ENCODE measurements at places on chromosomes 6 and 20. TPM values are rescaled to one million over a fixed set of nuclear protein-coding genes. Genes with fewer than 3 reads are reported as not detected.

C6orf136 gene
- total RNA-seq: 30.8 TPM

DUSP15 gene
- 23.6 TPM for total RNA-seq

APOM gene
- 1.8 TPM for total RNA-seq

SIRPB2 gene
- not detected for total RNA-seq

DNA sequence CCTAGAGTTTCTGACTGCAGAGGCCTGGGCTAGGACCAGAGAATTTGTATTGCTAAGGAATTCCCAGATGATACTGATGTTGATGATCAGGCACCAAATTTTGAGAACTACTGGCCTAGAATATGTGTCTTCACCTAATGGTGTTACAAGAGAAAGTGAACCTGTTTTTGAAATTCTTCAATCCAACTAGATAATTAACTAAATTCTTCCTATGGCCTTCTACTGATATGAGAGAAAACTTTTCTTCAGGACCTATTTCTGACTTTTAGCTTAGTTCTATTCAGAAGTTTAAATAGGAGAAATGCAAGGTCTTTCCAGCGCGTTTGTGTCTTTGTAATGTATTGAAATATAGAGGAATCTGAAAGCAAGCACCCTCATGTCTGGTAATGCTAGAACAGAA is 7.3 kb downstream of the NKAIN2 start:
- H3K27me3 ChIP-seq: no peaks in the 10 kb centered on the region
- no peak overlapping the region for H3K4me3 ChIP-seq
- H3K36me3 ChIP-seq: no peaks in the 10 kb centered on the region
- H3K27ac ChIP-seq: no peak overlapping the region
- DNase-seq: no peak

GRCh38 chr20:4060064-4060795 is 44.9 kb upstream of the RNF24 start:
- DNase-seq: no peak
- 0 out of 2 replicates have a peak, but pooled peaks cover 8% of the 10 kb centered on the region for H3K4me1 ChIP-seq
- H3K27ac ChIP-seq: no peak overlapping the region

- no peaks in the 10 kb centered on the region for H3K4me1 ChIP-seq
- no peak for DNase-seq
- H3K27ac ChIP-seq: no peak overlapping the region
- H3K27me3 ChIP-seq: no peaks in the 10 kb centered on the region
- H3K4me3 ChIP-seq: no peak overlapping the region
Observed at GRCh38 chr20:8689337-8689736, 379.6 kb upstream of the PLCB4 start.

GRCh38 chr6:40705354-40705753 is 118.2 kb upstream of the LRFN2 start:
- no peaks in the 10 kb centered on the region for H3K36me3 ChIP-seq
- H3K27me3 ChIP-seq: peaks cover 2% of the 10 kb centered on the region
- no peaks in the 10 kb centered on the region for H3K4me1 ChIP-seq

DNA sequence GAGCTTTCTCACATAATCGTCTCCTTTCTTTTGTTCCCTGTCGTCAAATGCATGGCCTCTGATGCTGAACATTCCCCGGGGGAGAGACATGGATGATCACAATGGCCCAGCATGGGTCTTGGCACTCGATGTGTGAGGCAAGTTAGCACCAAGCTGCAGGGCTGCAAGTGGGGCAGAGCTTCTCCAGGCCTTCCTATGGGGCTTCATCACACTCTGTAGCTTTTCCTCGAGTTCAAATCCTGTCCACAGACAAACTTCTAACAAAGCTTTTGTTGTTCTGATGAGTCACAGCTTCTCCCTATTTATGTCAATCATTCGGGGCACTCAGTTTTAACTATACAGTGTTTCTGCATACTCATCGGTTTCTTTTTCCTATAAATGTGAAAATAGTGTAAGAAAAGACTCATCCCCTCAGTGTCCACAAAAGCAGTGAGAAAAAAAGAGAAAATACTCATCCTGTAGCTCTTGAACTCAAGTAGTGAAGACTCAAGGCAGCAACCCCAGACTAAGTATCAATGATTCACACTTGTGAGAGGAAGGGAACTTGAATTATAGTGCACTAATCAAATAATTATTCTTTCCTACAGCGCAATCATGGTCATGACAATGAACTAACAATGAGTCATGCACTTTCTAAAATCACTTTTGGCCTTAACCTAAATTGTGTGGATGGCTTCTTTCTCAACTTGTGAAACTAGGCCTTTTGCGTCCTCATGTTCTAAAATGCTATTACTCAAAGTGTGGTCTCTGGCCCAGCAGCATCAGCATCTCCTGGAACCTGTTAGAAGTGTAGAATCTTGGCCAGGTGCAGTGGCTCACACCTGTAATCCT is 68.4 kb upstream of the NOX3 start:
- H3K27ac ChIP-seq: no peak overlapping the region
- no peaks in the 10 kb centered on the region for H3K27me3 ChIP-seq
- H3K4me3 ChIP-seq: no peak overlapping the region

DNA sequence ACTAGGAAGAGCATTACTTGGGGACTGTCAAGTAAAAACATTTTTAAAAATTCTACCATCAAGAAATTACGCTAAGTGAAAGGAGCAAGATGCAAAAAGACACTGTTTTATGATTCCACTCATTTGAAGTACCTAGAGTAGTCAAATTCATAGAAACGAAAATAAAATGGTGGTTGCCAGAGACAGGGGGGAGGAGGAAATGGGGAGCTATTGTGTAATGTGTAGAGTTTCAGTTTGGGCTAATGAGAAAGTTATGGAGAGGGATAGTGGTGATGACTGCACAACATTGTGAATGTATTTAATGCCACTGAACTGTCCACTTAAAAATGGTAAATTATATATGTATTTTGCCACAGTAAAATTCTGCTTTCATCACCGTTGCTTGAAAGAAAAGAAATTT is 83.8 kb downstream of the UST start:
- no peaks in the 10 kb centered on the region for H3K36me3 ChIP-seq
- H3K4me3 ChIP-seq: no peak overlapping the region
- no peaks in the 10 kb centered on the region for H3K27me3 ChIP-seq
- no peak overlapping the region for H3K27ac ChIP-seq

DNA sequence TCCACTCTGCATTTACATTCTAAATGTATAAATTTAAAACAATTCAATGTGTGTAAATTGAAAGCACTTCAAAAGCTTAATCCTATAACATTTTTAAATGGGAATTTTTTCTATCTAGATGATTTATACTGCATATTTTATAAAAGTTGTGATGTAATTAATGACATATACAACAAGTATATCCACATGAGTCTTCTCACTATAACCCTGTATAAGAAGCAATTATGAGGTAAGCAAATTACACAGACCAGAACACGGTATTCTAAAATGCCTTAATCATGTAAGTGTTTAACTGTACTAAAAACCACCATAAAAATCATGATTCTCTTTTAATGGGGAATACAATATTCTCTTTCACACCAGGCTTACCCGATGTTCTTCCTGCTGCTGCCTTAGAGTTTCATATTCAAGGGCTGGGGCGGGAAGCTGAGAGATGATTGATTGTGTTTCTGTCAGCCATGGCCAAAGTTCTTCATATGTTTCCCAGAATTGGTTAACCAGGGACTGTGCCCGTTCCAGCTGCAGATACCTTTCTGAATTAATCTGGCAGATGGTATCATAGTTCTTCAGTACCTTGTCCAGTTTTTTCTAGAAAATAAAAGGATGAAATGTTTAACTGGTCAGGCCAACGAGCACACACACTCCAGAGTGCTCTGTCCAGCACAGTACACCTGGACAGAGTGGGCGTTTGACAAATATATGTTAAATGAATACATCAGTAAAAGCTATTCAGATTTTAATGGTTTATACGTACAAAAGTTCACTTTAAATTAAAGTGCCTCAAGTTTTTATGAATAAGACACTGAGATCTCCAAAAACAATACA is 127.4 kb downstream of the DST start:
- DNase-seq: no peak
- no peaks in the 10 kb centered on the region for H3K4me1 ChIP-seq
- no peak overlapping the region for H3K27ac ChIP-seq
- H3K27me3 ChIP-seq: no peaks in the 10 kb centered on the region

- no peaks in the 10 kb centered on the region for H3K4me1 ChIP-seq
- no peaks in the 10 kb centered on the region for H3K27me3 ChIP-seq
- H3K4me3 ChIP-seq: no peak overlapping the region
- H3K36me3 ChIP-seq: no peaks in the 10 kb centered on the region
- no peak for DNase-seq
- H3K27ac ChIP-seq: no peak overlapping the region
Observed at GRCh38 chr6:72421387-72421786, 200.5 kb upstream of the KCNQ5 start.

DNA sequence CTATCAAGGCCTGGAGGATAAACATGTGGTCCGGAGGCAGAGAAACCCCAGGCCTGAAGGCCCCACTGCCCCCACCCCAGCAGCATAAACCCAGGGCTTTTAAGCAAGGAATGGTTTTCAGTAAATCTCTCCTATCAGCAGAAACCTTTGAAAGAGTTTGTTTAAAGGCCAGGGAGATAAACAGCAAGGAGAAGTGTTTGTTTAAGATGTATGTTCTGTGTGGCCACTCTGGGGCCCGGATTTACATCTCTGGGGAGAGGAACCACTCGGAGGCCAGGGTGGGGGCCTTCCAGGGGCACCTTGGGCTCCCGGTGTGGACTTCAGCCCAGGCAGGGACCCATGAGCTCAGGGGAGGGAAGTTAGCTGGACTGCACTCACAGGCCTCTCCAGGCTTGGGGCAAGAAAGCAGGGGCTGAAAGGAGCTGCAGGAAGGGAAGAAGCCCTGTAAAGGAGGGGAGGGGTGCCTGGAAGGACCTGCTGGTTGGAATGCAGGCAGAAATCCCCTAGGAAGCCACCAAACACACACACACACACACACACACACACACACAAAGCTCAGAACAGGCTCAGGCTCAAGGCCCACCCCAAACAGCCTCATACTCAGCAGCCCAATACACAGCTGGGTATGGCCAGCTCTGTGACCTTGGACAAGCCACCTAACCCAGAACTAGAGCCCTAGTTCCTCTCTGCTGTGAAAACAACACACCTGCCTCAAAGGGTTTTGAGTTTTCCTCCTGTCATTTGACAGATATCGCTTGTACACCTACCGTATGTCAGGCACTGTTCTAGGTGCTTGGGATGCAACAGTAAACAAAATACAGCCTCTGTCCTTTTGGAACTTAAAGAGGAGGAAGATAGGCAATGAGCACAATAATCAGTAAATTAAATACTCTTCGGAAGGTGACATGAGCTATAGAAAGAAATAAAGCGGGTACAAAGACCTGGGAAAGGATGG is 26.2 kb upstream of the FOXP4 start:
- DNase-seq: no peak
- no peaks in the 10 kb centered on the region for H3K4me1 ChIP-seq
- no peaks in the 10 kb centered on the region for H3K27me3 ChIP-seq
- no peak overlapping the region for H3K27ac ChIP-seq

DNA sequence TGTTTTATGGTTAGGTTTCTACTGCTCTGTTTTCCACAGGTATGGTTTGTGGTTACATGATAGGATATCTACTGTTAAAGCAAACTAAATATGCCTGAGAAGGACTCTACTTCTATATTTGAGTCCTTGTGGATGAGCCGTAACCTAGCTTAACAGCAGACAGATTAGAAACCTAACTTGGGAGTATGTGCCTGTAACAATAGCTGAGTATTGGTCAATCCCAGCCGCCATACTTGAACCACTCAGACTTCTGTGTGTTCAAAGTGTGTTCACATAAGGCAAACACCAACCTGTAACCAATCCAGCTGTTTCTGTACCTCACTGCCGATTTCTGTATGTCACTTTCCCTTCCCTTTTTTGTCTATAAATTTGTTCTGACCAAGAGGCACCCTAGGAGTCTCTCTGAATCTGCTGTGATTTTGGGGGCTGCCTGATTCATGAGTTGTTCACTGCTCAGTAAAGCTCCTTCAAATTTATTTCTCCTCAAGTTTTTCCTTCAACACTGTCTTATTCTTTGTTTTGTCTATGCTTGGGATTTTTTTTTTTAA is 37.1 kb downstream of the PHF3 start:
- H3K4me3 ChIP-seq: no peak overlapping the region
- H3K27me3 ChIP-seq: no peaks in the 10 kb centered on the region
- H3K36me3 ChIP-seq: no peaks in the 10 kb centered on the region
- H3K4me1 ChIP-seq: peaks cover 8% of the 10 kb centered on the region
- H3K27ac ChIP-seq: no peak overlapping the region

DNA sequence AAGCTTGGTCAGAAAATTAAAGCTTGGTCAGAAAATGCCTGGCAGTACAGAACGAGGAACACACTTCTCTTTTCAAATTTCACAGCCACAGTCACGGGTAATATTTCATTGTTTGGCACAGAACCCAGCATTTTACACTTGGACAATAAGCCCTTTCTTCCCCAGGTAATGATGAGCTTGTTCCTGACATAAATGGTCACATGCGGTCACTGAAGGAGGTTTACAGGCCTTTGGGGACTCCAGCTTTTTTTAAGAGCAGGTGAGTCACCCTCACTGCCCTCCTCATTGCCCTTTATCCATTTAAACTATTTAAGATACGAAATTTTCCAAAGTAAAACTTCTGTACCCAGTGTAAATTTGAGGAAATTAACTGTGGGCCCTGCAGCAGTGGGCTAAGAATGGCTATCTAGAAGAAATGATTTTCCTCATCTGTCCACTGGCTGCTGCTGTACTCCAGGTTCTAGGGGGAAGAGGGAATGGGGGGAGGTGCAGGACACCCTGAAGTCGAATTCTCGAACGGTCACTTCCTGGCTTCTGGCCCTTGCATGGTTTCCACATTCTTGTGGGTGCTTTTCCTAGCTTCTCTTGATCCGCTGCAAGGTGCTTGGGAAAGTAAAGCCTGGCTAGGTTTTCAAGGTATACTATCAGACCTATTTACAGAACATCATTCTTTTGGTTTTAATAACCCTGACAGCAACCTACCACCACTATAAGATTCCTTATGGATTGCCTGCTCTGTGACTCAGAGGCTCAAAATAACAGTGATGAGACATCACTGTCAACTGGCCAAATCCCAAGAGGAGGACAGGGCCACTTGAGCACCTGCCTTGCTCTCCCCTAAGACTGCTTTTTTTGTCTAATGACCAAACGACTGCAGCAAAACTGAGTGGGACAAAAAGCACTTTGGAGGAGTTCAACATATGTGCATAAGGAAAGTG is 75.8 kb downstream of the PREP start:
- H3K36me3 ChIP-seq: peaks cover 4% of the 10 kb centered on the region
- no peaks in the 10 kb centered on the region for H3K27me3 ChIP-seq
- 0 out of 2 replicates have a peak overlapping the region, but pooled peaks have one; percentile 1 for H3K27ac ChIP-seq
- no peak overlapping the region for H3K4me3 ChIP-seq

DNA sequence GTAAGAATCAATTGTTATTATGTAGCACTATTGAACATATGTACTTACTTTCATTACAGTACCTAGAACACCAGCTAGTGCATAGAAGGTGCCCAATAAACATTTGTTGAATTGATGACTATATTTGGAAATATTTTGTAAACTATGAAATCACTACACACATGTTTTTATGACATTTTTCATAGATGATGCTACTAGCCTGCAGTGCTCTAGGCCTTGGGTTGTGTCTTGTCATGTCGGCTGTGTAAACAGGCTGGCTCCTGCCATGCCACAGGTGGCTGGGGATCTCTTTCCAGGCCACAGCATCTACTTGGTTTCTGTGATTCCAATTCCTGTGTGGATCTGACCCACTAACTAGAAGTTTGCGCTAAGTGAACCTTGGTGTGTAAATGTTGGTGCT is 43.3 kb upstream of the EDN1 start:
- H3K36me3 ChIP-seq: no peaks in the 10 kb centered on the region
- H3K4me3 ChIP-seq: no peak overlapping the region
